Stimulated activated CD8-positive, alpha-beta memory T cell treated with anti-CD3 and anti-CD28 coated beads, Interleukin-4, amount 100 ng/mL, for 48 hours (primary cell): ENCODE measurements at places on chromosomes 2 and 18.
A peak's percentile ranks its signal among the peaks of the same experiment; 100 is the strongest.

DNA sequence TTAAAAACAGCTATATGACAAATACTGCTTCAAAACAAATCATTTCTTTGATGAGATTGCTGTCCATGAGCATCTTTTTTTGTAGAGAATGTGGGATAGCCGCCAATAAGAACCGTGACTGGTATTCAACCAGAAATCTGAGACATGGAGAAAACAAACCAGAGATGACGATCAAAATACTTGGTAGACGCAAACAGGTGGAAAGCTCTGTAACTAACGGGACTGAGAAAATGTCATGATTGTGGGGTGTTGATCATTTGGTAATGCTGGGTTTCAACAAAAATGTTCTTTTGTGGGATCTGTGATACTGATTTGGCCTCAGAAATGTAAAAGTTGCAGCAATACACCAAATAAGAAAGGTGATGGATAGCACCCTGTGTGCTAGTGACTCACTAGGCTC is 364.8 kb downstream of the NYAP2 start:
- no peak for DNase-seq

DNA sequence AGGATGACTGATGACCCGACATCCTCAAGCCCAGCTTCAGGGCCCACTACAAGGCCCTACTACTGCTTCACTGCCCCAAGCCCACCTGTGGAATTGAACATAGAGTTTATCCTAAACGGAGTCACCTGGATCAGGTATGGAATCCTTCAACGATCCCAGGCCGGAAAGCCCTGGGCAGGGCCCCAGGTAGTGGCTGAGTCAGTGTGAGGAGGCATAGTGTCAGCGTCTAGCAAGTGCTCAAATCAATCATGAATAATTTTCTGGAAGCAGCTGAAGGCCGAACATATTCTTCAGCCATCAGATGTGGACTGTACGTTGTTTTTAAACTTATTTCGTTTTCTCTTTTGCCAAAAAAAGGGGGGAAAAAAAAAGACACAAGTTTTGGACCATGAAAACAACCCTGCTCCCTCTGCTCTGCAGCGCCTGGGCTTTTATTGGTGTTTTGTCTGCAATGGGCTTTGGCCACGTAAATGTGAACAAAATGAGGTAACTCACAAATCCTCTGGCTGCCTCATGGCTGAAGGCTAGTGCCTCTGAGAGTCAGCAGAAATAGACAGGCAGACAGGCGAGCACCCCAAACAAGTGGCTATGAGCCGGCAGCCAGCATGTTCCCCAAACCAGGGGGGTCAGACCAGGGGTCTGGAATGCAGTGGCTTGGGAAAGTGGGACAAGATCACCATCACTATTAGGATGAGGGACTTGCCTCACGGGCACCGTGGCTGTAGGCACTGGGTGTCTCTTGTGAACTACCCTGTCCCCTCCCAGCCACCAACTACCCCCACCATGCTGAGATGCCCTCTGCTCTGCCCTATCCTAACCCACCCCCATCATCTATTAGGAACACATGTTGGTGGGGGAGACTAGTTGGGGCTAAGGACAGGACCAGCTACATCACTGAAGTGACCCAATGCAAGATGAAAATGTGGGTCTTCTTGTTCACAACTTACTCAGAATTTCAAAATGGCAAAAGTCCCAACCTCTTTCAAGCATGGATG is 51.4 kb downstream of the TTC32 start:
- no peak for DNase-seq

DNA sequence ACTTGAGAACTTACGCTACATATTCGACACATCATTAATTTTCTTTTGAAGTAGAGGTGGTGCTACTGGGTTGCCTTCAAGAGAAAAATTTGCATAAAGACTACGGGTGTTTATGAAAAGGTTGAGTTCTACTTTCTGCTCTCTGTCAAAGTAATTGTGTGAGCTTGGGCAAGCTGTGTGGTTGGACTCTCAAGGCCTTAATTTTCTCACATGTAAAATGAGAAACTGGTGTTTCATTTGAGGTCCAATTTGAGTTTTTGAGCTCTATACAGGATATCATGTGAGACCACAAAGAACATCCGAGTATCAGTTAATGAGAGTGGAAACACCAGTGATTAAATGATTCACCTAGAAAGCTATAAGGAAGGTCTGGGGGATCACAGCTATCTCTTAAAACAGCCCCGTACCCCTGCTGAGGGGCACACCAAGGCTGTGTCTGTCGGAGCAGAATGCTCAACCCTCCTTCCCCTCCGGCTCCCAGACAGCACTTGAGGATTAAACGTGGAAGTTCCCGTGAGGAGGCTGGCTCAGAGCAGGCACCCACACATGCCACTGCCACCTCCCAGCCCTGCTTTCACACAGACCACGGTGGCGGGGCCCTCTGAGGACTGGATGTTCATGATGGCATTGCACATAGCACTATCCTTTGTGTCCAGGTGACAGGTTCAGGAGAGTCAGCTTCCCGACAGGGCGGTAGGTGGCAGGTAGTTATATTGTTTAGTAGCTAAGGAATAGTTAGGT is 191.8 kb downstream of the RNF144A start:
- DNase-seq = no peak

GRCh38 chr2:181224866-181225265 is 232.3 kb upstream of the ITGA4 start:
- no peak for DNase-seq

- DNase-seq = no peak
Observed at GRCh38 chr18:54440292-54440691, 82.6 kb downstream of the C18orf54 start.

- DNase-seq = no peak
Observed at GRCh38 chr2:8857709-8858108, 20.3 kb upstream of the KIDINS220 start.

- DNase-seq = no peak
Observed at GRCh38 chr2:112880091-112880531, 30.9 kb upstream of the IL37 start.

DNA sequence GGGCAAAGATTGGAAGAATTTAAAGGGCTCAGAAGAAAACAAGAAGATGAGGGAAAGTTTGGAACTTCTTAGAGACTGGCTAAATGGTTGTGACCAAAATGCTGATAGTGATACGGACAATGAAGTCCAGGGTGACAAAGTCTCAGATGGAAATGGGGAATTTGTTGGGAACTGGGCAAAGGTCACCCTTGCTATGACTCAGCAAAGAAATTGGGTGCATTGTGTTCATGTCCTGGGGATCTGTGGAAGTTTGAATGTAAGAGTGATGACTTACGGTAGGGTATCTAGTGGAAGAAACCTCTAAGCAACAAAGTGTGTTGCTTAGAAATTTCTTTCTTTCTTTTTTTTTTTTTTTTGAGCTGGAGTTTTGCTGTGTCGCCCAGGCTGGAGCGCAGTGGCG is 6.0 kb upstream of the IL1A start:
- DNase-seq = no peak

DNA sequence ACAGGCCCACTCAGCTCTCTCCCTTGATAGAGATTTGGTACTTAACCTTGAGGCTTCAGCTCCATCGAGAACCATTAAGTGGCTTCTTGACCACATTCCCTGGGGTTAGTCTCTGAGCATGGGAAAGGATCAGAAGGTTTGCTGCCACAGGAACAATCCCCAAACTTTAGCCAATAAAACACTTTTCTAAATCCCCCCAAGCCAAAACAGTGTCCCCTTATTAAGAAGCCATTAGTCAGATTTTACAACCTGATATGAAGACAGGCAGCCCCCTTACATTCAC is 37.7 kb upstream of the SLC8A1 start:
- no peak for DNase-seq

GRCh38 chr2:113791697-113792590 is 35.5 kb upstream of the SLC35F5 start:
- DNase-seq = no peak

DNA sequence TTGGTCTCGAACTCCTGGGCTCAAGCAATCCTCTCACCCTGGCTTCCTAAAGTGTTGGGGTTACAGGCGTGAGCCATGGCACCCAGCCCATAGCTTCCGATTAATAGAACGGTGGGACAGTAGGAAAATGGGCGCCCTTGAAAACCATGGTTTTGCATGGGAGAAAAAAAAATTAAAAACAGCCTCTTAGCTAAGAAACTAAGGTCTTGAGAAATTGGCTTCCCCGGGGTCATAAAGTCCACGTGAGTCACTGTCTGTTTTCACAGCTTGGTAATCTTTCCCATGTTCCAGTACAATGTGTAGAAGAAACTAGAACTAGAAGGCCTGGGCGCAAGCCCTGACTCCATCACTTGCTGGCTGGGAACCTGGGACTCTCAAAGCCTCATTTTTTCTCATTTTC is 20.7 kb downstream of the B3GNT2 start:
- DNase-seq = no peak

DNA sequence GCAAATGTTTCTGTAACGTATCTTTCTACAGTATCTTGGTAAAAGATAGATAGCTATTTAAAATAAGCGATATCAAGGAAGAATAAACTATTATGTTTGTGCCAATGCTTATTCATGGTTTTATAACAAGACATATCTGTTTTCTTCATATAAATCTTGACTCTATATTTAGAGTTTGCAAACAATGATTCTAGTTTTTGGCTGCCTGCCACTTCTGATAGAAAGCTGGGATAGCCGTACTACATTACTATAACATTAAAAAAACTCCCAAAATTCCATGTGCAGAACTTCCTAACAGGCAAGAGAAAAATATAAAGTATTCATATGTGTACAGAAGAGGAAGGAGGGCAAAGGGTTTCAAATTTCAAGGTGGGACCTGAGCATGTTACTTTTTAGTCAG is 985.0 kb downstream of the BCL11A start:
- DNase-seq = no peak

- DNase-seq = no peak
Observed at GRCh38 chr2:148484066-148484465, 160.5 kb upstream of the EPC2 start.

DNA sequence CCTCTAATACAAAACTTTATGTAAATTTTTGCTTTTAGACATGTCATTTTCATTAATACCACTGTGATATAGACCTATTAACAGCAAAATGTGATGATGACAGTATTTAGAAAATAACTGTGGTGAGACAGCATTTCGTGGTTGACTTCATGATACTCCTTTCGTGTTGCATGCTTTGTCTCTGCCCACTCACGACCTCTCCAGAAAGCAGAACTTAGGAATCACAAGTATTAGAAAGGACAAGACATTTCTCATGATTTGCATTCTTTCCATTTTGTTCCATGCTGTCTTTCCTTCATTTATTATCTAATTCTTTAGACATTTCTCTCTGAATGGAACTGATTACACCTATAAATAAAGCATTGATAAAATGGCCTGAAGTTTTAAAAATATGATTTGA is 85.2 kb upstream of the POU3F3 start:
- DNase-seq = no peak

- DNase-seq = peak; percentile 85
Observed at GRCh38 chr2:195659982-195660890, 3.2 kb downstream of the SLC39A10 start.

GRCh38 chr2:50820176-50820575 is 211.8 kb downstream of the NRXN1 start:
- DNase-seq = no peak

DNA sequence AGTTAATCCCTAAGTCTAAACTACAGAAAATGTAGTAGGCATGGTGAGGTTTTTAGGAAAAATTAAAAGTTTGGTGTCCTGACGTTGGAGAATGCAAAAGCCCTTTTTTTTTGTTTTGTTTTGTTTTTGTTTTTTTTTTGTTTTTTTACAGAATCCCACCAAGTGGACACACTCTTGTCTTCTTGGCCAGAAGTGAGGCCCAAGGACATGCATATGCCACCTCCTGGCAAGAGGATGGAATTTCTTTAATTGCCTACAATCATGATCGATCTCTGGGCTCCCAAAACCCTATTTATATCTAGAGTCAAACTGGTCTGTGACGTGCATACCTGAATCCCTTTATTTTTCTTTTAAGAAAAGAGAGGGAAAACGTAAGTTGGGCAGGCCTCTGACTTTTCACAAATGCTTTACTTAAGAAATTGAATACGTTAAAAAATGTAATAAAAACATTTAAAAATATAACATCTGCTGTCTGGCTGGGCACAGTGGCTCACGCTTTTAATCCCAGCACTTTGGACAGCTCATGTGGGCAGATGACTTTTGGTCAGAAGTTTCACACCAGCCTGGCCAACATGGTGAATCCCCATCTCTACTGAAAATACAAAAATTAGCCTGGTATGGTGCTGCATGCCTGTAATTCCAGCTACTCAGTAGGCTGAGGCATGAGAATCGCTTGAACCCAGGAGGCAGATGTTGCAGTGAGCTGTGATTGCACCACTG is 502.7 kb downstream of the CBLN2 start:
- no peak for DNase-seq

GRCh38 chr2:1556776-1557466 is 143.7 kb downstream of the TPO start:
- DNase-seq = no peak

DNA sequence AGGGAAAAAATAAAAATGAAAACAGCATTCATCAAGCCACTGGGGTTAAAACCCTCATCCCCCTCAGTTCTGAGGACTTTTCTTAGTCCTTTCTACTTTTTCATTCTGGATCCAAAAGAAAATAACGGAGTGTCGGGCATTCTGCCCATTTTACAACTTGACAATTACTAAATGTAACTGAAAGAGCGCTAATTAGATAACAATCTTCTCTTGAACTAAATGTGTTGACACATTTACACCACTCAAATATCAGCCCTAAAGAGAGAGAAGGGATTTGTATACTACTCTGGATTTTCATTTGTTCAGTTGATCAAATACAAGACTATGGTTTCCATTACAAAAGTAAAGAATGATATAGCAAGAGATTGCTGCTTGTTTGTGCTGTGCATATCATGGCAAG is 27.5 kb downstream of the ABCA12 start:
- DNase-seq = no peak

- no peak for DNase-seq
Observed at GRCh38 chr18:78618726-78619125, 360.9 kb upstream of the SALL3 start.

GRCh38 chr2:188628989-188629752 is 337.5 kb downstream of the GULP1 start:
- DNase-seq = no peak

- DNase-seq = no peak
Observed at GRCh38 chr2:100616841-100617390, 54.1 kb downstream of the PDCL3 start.

DNA sequence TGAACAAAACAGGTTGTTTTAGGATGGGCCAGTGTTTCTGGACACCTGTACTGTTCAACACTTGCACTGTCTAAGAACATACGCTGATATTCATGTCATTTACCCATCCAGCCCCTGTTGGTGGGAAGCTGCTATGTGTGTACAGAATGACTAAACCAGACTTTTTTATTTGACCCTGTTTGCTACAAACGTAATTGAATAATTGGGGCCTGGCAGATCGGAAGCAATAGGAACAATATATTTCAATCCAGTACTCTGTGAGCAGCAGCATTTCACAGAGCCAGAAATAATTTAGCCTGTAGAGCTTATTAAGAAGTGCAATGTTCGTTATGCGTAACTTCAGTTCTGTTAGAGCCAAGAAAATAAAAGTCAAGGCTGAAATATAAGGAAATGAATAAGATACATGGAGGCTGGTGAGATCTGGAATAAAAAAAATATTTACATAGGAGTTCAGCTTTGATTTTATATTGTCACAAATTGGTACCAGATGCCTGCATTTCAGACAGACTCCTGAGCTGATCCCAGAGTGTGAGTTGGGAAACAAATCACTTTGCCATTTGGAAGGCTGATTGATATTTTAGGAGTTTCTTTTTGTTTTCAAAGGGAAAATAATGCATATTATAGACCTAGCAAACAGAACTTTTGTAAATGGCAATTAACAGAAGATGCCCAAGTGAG is 19.7 kb downstream of the CABLES1 start:
- DNase-seq = no peak

GRCh38 chr2:117818921-117819320 is 4.4 kb downstream of the DDX18 start:
- no peak for DNase-seq

GRCh38 chr18:33010149-33010548 is 237.3 kb upstream of the KLHL14 start:
- no peak for DNase-seq
